ENCODE measurements at places on chromosomes 12 and 14.

DNA sequence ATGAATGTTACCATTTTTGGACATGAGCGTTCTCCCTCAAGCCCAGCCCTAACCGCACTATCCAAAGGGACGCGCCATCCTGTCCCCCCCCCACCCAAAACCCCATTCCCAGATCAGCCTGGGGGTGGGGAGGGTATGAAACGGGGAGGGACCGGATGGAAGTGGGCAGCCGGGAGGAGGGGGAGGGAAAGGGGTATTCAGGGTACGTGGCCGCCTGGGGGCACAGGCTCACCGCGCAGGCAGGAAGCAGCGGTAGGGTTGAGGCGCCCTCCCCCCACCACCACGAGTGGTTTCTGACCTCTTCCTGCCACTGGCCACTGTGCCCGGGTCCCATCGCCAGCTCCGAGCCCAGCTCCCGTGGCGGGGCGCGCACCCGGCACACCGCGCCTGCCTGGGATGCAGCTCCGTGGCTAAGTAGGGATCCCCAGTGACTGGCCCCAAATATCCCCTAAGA, 1.4 kb downstream of the ACTN1 start:
- peak; percentile 55 for DNase-seq

GRCh38 chr14:33070475-33070874, 131.8 kb downstream of the NPAS3 start:
- DNase-seq = no peak

GRCh38 chr12:61536525-61536924, 723.7 kb upstream of the USP15 start:
- no peak for DNase-seq

DNA sequence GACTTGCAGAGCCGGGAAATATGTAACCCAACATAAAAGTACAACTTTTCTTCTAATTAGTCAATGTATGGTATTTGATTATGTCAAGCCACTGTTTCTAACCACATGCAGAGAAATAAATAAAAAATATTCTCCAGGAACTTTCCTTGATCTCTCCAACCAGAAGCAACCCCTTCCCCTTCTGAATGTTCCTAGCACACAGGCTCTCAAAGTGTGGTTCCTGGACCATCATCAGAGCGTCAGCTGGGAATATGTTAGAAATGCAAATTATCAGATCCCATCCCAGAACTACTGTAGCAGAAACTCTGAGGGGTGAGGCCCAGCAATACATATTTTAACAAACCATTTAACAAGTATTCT, 21.0 kb upstream of the ITPR2 start:
- DNase-seq = no peak

GRCh38 chr12:65622056-65622455, 202.2 kb upstream of the HMGA2 start:
- no peak for DNase-seq

DNA sequence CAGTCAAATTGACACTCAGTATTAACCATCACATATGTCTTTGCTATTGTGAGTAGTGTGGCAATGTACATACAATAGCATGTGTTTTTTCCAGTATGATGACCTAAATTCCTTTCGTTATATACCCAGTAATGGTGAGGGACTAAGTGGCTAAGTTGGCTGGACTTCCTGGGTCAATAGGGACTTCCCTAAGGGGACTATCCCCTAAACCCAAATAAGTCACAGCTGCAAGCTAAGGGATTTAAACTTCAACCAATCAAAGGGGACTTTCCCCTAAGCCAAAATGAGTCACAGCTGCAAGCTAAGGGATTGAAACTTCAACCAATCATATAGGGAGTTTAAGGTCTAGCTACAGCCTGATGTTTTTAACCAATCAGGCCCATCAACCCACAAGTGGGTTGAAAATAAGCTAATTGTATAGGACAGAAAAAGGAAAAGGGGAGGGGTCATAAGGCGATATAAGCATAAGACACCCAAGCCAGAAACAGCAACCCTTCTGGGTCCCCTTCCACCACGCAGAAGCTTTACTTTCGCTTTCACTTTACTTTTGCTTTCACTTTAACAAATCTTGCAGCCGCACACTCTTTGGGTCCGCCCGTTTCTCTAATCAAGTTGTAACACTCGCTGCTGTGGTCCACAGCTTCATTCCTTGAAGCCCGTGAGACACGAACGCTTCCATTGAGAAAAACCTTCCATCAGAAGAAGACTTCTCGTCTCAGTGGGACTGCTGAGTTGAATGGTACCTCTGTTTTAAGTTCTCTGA, 404.4 kb downstream of the FLRT2 start:
- DNase-seq = peak; percentile 30

- peak; percentile 62 for DNase-seq
Measured at GRCh38 chr12:51923506-51924365, 16.4 kb downstream of the ACVRL1 start.

DNA sequence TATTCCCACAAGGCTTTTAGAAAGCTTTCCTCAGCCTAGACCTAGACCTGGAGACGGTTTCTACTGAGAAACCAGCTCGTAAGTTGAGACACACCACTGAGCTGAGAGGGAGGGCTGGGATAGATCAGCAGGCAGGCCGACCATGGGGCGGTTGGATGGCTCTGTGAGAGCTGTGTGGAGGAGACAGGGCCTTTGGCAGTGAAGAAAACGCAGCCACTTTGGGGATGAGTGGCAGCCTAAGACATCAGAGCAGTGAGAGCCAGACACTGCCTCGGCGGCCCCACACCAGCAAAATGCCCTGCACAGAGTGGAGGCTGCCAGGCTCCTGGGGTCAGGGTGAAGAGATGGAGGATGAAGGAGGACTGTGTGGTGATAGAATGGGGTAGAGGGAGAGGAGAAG, 46.0 kb downstream of the CACNA2D4 start:
- no peak for DNase-seq

DNA sequence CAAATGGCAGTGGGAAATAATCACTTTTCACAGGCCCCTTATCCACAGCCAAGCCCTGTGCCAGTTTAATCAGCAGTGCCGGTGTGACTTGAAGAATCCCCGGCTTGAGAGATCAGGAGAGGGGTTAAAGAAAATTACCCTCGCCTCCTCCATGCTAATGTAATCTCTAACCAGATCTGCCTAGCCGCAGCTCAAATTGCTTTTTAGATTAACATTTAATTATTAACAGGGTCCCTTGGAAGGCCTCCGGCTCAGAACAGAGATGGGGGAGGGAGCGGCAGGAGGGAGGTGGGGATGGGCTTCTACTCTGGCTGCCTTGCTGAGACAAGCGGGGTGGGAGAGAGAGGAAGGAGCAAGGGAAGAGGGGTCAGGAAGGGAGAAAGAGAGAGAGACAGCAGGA, 24.0 kb downstream of the FAM222A start:
- DNase-seq = no peak

DNA sequence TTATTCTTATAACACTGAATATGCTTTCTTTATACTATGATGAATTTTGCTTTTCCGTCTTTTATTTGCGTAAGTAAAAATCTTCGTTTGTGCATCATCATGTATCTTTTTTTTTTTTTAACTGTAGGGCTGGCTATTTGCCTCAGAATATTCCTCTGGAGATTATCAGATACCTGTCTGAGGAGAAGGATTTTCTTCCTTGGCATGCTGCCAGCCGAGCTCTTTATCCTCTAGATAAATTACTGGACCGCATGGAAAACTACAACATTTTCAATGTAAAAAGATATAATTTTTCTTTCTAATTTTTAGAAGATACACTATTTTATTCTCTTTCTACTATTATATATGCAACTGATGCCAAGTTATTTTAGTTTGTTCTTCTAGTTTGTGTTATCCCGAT, 346.6 kb downstream of the TRHDE start:
- no peak for DNase-seq

GRCh38 chr12:91249518-91250272, 67.1 kb upstream of the DCN start:
- DNase-seq = no peak

- DNase-seq = no peak
Measured at GRCh38 chr14:94390372-94391086, 2.1 kb upstream of the SERPINA1 start.

GRCh38 chr12:22105542-22105941, 59.5 kb downstream of the CMAS start:
- DNase-seq = no peak

DNA sequence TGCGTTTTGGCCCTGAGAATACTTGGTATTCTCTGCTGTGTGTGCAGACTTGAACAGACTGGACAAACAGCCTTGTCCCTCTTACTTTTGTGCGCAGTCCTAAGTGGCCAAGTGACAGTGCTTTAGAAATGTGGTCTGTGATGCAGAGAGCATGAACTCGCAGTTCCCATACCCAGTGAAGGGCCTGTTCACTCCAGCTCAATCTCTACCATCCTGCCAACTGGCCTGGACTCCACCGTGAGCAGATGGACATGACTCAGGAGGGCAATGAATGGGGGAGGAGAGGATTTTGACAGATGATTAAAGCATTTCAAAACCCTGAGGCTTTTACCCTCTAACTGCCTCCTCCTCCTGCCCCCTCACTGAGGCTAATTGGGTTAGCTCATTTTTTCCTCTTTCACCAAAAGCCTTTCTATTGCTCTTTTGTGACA, 62.5 kb upstream of the PYGL start:
- no peak for DNase-seq

- DNase-seq = no peak
Measured at GRCh38 chr14:103131580-103131979, 8.3 kb downstream of the TNFAIP2 start.

DNA sequence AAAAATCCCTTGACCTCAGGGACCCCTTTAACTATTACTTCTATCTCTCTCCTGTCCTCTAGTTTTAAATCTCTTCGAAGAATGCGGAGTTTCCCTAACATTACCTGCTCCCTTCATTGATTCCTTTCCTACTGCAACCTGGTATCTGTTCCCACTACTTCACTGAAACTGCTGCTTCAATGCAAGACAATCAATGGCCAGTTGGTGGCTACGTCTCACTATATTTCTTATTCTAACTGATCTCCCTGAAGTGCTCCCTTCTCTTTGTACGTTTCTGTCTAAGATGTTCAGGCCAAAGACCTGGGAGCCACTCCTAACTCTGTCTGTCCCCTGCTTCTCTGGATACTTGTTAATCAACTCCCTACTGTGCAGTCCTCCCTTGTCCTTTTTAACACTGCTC, 10.3 kb upstream of the KCNA1 start:
- DNase-seq = no peak

- peak; percentile 11 for DNase-seq
Measured at GRCh38 chr12:119020406-119021360, 39.3 kb downstream of the SRRM4 start.

DNA sequence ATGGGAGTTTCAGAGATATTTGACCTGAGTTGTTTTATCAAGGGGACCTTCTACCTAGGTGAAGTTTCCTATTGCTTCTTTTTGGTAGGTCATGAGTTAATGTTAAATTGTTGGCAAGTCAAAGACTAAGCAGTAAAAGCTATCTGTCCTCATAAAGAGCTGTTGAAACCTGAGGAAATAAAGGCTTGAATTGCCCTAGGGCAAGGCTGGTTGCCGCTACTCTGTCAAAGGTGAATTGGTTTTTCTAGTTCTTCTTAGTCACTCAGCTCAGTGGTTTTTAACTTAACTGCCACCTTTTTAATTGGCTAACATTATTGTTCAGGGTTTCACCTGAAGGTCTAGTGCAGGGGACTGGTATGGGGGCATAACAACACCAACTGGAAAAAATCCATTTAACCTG, 441.6 kb upstream of the FBXO33 start:
- DNase-seq = no peak

GRCh38 chr12:10829994-10830393, 3.8 kb upstream of the TAS2R10 start:
- no peak for DNase-seq

GRCh38 chr14:58662018-58662417, 24.3 kb downstream of the DACT1 start:
- DNase-seq = no peak

- no peak for DNase-seq
Measured at GRCh38 chr14:104374718-104375080, 204.9 kb upstream of the C14orf180 start.

- DNase-seq = no peak
Measured at GRCh38 chr14:95300002-95300696, 19.6 kb downstream of the CLMN start.

DNA sequence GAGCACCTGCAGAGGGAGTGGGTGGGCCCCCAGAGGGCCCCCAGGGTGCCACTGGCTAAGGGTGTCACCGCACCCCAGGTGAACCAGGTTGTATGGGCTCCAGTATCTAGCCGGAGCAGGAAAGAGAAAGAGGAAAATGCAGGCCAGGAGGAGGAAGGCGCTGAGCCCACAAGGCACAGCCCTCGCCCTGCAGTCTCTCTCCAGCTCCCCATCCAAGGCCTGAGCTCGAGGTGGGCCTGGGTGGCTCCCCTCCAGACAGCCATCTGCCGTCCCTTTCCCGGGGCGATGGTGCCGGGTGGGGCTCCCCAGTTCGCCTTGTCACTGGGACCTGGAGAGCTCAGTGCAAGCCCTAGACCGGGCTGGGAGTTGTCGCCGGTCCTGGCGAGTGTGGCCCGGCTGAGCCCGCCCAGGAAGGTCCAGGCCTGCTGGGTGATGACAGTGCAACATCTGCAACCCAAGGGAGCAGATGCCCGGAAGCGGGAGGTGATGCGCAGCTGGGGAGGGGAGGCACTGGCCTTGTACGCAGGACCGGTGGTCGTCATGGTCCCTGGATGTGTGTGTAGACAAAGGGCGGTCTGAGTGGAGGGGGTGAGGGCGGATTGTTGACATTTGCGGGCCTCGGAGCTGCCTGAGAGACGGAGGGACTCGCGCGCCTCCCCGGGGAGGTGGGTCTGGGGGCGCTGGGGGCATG, 716 bp downstream of the TMEM179 start:
- no peak for DNase-seq

- DNase-seq = no peak
Measured at GRCh38 chr12:19191563-19191962, 62.0 kb downstream of the PLEKHA5 start.

DNA sequence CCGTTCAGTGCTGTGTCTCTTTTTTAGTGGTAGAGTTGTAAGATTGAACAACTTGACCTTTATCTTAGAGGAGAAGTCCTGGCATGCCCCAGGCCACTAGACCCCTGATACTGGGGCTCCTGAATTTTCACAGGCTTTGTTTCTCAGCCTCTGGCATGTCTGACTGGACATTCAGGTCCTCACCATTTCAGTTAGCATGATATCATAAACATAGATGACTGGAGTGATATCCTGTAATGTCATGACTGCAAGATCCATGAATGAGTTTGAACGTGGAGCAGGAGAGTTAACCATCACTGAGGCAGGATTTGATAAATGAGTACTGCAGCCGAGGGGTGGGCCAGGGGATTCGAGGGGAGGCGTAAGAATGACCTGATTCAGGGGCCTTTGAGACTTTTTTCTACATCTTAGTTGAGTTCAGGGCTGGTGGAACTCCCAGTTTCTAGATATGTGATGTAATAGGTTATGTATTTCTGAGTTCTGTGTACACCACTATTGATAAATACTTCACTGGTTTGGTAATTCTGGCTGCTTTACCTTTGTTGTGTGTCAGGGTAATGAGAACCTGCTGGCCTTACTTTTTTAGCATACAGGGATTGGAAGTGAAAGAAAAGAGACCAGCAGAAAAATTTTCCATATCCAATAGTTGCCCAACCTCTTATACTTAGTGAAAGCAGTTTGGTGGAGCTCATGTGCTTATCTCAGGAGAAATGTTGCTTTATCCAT, 217.0 kb downstream of the SYNE2 start:
- no peak for DNase-seq

DNA sequence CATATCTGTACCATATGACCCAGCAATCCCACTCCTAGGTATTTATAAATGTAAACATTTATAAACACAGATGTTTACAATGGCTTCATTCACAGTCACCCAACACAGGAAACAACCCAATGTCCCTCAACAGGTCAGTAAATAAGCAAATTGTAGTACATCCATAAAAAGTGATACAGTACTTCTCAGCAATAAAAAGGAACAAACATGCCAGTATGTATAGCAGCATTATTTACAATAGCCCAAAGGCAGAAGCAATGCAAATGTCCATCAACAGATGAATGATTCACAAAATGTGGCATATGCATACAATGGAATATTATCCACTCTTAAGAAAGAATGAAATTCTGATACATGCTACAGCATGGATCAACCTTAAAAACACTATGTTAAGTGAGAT, 27.6 kb upstream of the MAP3K9 start:
- no peak for DNase-seq

Measured in activated T-cell treated with anti-CD3 and anti-CD28 coated beads for 48 hours (primary cell).